ENCODE measurements at places on chromosomes 5 and 9. TPM values are rescaled to one million over a fixed set of nuclear protein-coding genes. Genes with fewer than 3 reads are reported as not detected.

- H3K36me3 ChIP-seq: no peaks in the 10 kb centered on the region
- H3K4me1 ChIP-seq: no peaks in the 10 kb centered on the region
- DNase-seq: no peak
- no peaks in the 10 kb centered on the region for H3K27me3 ChIP-seq
- no peak overlapping the region for H3K4me3 ChIP-seq
These were observed 252.9 kb upstream of the ANKH start for GRCh38 chr5:15124461-15124860.

DNA sequence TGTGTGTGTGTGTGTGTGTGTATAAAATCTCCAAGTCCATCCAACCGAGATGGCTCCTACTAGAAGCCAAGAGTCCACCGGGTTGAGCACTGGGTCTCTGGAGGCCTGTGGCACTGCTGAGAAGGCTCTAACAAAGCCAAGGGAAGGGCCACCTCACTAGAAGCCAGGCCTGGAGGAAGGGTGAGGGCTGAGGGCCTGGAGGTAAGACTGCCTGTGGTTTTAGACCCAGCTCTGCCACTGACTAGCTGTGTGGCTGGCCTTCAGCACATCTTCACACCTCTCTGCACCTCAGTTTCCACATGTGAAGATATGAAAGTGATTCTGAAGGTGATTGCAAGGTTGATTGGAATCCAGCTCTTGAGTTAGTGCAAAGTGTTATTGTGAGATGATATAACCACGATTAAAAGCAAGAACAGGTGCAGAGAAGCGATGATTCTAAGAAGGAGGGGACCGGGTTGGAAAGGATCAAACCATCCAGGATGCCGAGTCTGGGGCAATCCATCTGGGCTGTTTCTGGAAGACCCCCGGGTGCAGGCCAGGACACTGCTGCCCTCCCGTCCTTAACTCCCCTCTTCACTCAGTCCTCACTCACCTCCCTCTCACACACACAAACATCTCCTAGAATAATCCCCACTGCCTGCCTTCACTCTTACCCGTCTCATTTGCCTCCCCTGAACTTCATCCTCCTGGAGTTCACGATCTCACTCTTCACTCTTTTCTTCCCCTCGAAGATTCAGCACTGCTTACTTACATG lies 2.3 kb downstream of the IL4 start:
- peaks cover 43% of the 10 kb centered on the region for H3K4me1 ChIP-seq
- H3K4me3 ChIP-seq: no peak overlapping the region
- DNase-seq: no peak
- no peaks in the 10 kb centered on the region for H3K36me3 ChIP-seq

DNA sequence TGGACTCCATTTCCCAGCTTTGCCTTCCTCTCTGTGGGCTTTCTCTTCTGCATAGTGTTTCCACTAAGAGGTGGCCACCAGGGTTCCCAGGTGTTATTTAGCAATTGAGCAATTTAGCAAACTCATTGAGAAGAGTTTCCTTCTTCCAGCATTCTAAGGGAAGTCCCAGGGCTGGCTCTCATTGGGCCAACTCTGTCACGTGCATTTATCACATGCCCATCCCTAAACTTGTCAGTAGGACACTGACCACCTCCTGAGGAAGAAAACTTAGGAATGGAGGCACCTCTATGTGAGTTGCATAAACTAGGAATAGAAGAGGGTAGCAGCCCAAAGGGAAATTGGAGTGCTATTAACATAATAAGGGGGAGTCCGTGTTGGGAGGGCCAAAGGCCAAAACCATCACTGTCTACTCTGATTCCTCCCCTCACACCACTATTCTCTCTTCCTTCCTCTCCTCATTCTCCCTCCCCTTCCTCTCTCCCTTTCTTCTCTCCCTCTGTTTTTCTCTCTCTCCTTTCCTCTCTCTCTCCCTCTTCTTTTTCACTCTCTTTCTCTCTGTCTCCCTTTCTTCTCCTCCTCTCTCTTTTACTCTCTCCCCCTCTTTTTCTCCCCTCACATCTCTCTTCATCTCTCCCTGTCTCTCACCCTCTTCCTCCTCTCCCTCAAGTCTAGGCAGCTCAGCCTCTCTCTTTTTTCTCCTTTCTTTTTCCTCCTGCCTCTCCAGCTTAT lies 213.4 kb downstream of the PALM2AKAP2 start:
- H3K4me3 ChIP-seq: no peak overlapping the region
- no peaks in the 10 kb centered on the region for H3K27me3 ChIP-seq
- H3K4me1 ChIP-seq: no peaks in the 10 kb centered on the region
- DNase-seq: no peak

DNA sequence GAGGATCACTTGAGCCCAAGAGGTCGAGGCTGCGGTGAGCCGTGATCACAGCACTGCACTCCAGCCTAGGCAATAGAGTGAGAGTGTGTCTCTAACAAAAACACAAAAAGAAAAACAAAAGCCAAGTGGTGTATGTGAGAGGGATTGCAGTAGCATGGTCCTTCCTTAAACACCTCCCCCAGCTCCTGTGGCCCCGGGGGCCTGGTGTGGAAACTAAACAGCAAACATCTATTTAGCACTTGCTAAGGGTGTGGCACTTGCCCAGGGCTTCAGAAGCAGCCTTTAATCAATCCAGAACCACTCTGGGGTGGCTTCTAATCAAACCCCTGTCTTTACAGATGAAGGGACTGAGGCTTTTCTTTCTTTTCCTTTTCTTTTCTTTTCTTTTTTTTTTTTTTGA lies 4.4 kb upstream of the FBP1 start:
- no peaks in the 10 kb centered on the region for H3K36me3 ChIP-seq
- no peak overlapping the region for H3K27ac ChIP-seq
- no peak for DNase-seq
- peaks cover 14% of the 10 kb centered on the region for H3K4me1 ChIP-seq
- peaks cover 5% of the 10 kb centered on the region for H3K27me3 ChIP-seq

GRCh38 chr5:157651623-157652376 lies 438 bp downstream of the SOX30 start:
- peaks cover 4% of the 10 kb centered on the region for H3K4me1 ChIP-seq
- no peak overlapping the region for H3K4me3 ChIP-seq
- no peak for DNase-seq
- H3K27ac ChIP-seq: no peak overlapping the region

DNA sequence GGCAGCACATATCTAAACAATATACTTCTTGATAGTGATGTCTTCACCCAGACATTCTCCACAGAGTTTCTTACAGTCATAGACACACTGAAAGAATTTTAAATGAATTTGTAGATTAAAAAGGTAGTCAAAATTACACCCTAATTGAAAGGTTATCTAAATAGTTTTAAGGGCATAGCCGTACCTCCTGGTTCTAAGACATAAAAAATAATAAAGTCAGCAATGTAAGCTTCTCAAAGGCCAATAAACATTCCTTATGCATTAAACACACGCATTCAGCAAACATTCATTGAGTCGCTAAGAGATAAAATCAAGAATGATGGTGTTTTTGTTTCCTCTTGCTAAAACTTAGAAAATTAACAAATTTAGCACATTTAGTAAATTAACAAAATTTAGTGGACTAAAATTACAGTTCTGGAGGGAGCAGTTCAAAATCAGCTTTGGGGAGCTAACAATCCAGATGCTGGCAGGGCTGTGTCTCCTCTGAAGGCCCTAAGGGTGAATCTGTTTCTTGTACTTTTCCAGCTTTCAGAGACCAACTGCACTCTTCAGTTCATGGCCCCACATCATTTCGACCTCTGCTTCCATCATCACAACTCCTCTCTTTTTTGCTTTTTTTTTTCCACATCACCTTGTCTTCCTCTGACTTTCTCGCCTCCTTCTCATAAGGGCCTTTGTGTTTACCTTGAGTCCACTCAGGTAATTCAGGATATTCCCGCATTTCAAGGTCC lies 516.5 kb downstream of the DNAH5 start:
- H3K27ac ChIP-seq: no peak overlapping the region
- no peak for DNase-seq
- no peak overlapping the region for H3K4me3 ChIP-seq

GRCh38 chr9:128552744-128553440 lies 505 bp downstream of the SPTAN1 start:
- no peak overlapping the region for H3K27ac ChIP-seq
- H3K27me3 ChIP-seq: no peaks in the 10 kb centered on the region
- H3K4me1 ChIP-seq: peaks cover 20% of the 10 kb centered on the region
- peak; percentile 41 for DNase-seq
- H3K36me3 ChIP-seq: peaks cover 9% of the 10 kb centered on the region

GRCh38 chr5:39370555-39371366 lies 6.5 kb upstream of the C9 start:
- no peak overlapping the region for H3K27ac ChIP-seq
- no peak for DNase-seq
- H3K4me3 ChIP-seq: no peak overlapping the region
- H3K36me3 ChIP-seq: no peaks in the 10 kb centered on the region
- no peaks in the 10 kb centered on the region for H3K27me3 ChIP-seq
- H3K4me1 ChIP-seq: no peaks in the 10 kb centered on the region

GRCh38 chr9:122572456-122572855 lies 10.7 kb downstream of the OR1L8 start:
- H3K4me3 ChIP-seq: no peak overlapping the region
- no peaks in the 10 kb centered on the region for H3K4me1 ChIP-seq
- no peaks in the 10 kb centered on the region for H3K36me3 ChIP-seq
- H3K27ac ChIP-seq: no peak overlapping the region

- peaks cover 6% of the 10 kb centered on the region for H3K4me1 ChIP-seq
- H3K27me3 ChIP-seq: no peaks in the 10 kb centered on the region
- DNase-seq: no peak
- H3K27ac ChIP-seq: no peak overlapping the region
- H3K4me3 ChIP-seq: no peak overlapping the region
These were observed 222.2 kb downstream of the NDUFS4 start for GRCh38 chr5:53782620-53783019.

- H3K27me3 ChIP-seq: peaks cover 10% of the 10 kb centered on the region
- no peak overlapping the region for H3K27ac ChIP-seq
- DNase-seq: no peak
These were observed 265.0 kb upstream of the FAM174A start for GRCh38 chr5:100270023-100270771.

DNA sequence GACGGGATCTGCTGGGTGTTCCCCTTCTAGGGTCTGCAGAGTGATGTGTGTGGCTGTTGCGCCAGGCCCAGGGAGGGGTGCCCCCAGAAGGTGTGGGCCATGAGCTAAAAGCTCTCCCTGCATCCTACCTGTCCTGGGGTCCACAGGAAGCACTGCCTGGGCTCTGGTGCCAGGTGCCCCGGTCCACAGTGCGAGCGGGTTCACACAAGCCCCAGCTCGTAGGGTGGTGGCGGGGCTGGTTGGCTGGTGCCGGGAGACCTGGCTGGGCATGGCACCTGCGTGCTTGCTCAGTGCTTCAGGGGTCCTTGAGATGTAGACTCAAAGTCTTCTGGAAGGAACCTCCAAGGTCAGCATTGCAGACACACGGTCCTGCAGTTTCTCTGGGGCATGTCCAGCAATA lies 25.5 kb downstream of the ASS1 start:
- peaks cover 59% of the 10 kb centered on the region for H3K36me3 ChIP-seq
- no peak for DNase-seq
- H3K27ac ChIP-seq: no peak overlapping the region
- no peak overlapping the region for H3K4me3 ChIP-seq
- H3K4me1 ChIP-seq: no peaks in the 10 kb centered on the region

GRCh38 chr9:5587024-5587423 lies 41.9 kb upstream of the RIC1 start:
- H3K4me3 ChIP-seq: no peak overlapping the region
- no peak overlapping the region for H3K27ac ChIP-seq

The DBH gene
- not detected for total RNA-seq

The PGM5 gene
- total RNA-seq: not detected

The PAPPA gene
- 7.0 TPM for total RNA-seq

The SPINK4 gene
- not detected for total RNA-seq

The LPCAT1 gene
- 22.6 TPM for total RNA-seq

The SURF2 gene
- 39.5 TPM for total RNA-seq

The EGFLAM gene
- total RNA-seq: 9.3 TPM

The FGD3 gene
- not detected for total RNA-seq

The ZFP2 gene
- 0.54 TPM for total RNA-seq

The C5orf52 gene
- not detected for total RNA-seq

The EQTN gene
- total RNA-seq: not detected

The GRXCR2 gene
- total RNA-seq: not detected

The LTC4S gene
- 2.2 TPM for total RNA-seq

The CCNJL gene
- 3.6 TPM for total RNA-seq

All from MCF 10A (cell line).